NCI-H1048 (cell line): ENCODE measurements at places on chromosomes 6 and 20.

DNA sequence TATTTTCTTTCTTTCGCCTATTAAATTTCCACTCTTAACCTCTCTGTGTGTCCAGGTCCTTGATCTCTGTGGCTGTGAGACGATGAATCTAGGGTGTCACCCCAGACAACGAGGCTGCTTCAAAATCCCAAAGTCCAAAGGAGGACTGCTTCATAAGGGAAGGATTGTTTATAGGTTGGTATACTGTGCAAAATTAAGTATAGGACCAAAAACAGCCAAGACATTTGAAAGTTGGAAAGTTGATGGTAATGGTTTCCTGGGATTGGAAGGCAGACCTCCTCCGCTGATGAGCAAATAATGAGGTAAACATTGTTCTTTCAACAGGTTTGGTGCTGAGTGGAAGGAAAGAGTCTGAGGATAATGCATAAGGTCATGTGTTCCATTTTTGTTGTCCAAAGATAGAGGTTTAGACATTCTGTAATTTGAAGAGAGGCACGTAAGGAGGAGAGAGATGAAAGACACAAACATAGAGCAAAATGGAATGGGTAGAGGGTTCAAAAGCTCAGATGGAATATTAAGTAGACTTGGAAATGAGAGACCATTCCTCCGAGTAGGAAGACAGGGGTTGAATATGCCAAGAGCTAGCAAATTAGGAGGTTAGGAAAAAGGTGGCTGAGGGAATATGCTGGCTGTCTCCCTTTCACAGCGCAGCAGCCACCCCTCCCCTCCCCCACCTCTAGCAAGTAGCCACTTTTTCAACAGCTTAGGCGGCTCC, 24.8 kb downstream of the ZNF311 start:
- no peak for DNase-seq

- DNase-seq = no peak
Observed at GRCh38 chr6:2378046-2378657, 132.7 kb upstream of the GMDS start.

GRCh38 chr6:142850679-142851423, 94.1 kb downstream of the HIVEP2 start:
- DNase-seq = no peak

DNA sequence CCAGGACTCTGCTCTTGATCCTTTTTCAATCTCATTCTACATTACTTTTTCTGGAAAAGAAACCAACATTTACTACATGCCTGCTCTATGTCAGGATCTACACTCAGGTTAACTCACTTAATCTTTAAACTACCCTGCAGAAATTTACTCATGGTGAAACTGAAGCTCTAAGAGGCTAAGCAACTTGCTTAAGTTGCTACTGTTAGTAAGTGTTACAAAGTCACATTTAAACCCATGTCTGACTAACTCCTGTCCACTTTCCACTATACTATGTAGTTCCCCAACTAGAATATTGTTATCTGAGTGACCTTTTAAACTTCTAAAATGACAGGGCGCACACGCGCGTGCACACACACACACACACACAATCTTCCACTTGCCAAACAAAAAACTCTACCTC, 5.0 kb downstream of the CEP162 start:
- DNase-seq = no peak

DNA sequence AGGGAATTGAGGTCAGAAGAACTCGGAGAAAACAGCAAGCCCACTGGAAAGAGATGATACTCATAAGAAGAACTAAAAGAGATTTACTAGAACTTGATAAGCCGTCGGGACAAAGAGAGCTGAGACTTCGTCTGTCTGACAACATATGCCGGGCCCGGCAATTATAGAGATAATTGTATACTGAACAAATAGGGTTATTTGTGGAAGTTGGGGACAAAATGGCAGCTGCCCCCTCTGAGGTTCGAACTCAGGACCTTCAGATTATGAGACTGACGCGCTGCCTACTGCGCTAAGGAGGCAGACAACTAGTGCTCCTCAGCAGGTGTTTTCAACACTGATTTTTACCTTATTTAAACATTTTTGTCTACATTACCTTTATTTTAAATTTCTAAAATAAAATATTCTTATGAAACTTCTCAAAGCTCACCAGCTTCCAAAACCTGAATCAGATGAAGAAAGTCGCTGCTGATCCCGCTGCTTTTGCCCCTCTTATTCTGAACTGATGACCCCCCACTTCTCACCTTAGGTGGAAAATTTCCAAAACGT, 29.3 kb upstream of the TRIM27 start:
- DNase-seq = no peak

- no peak for DNase-seq
Observed at GRCh38 chr6:166572370-166573261, 13.9 kb downstream of the RAMACL start.

DNA sequence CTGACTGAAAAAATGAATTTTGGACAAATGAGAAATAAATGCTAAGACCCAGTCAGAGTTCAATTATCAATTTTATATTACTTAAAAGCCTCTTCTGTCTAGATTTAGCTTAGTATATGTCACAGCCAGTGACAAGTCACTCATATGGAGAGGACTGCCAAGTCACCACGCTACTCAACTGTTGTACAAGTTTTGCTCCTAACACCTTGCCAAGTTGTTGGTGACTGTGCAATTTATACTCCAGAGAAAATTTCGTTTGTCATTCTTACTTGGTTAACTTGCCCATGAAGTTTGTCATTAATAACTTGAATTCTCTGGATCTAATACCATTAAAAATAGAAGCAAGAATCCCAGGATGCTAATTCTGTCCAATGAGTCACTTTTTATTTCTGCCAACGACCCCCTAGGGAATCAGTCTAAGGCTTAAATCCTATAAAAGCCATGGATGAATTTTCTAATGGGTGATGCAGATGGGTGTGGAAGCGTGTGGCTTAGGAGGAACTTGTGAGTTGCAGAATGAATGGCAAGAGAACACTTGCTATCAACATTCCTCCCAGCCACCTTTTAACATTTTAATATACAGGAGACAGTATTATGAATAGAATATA, 30.4 kb upstream of the FBXO30 start:
- no peak for DNase-seq

- no peak for DNase-seq
Observed at GRCh38 chr20:62137092-62137384, 6.2 kb downstream of the PSMA7 start.

- DNase-seq = no peak
Observed at GRCh38 chr20:11186301-11187008, 512.7 kb upstream of the JAG1 start.

DNA sequence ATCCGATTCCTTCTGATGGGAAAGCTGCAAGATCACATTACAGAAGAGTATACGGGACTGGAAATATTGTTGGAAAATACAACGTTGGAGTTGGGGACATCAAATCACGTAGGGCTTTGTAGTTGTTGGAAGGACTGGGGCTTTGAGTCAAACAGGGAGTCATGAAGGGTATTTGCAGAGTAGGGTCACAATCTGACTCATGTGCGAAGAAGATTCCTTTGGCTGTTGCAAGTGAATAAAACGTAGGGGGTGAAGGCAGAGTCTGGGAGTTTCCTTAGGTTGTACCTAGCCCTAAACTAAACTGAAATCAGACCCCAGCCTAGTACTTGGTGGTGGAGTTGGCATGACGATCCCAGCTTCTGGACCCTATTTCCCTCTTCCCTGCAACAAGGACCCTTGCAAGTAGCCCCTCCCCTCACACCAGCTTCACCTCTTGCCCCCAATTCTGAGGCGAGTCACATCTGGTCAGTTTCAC, 32.3 kb downstream of the SNX5 start:
- no peak for DNase-seq

GRCh38 chr6:137389150-137389704, 105.0 kb downstream of the OLIG3 start:
- DNase-seq = no peak

- no peak for DNase-seq
Observed at GRCh38 chr20:41175201-41175651, 37.9 kb downstream of the PLCG1 start.

GRCh38 chr20:15739035-15739434, 834.2 kb downstream of the KIF16B start:
- DNase-seq = no peak

GRCh38 chr6:159062564-159062945, 17.8 kb upstream of the TAGAP start:
- no peak for DNase-seq

GRCh38 chr20:58818586-58819285, 32.0 kb downstream of the GNAS-AS1 start:
- no peak for DNase-seq

DNA sequence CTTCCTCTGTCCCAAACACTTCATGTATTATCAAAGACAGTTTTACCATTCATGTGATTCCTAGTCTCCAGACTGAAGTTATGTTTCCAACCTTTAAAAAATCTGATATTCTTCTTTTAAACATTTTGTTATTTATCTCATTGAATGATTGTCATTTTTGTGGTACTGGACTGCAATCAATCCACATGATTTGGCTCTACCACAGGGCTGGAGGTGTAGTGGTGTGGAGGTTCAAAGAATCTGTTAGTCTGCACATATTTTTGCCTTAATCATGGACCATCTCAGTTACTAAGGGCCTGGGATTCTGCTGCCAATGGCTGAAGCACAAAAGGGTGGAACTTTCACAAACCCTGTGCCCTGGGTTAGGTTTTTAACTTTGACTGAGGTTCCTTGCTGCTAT, 164.1 kb upstream of the JAG1 start:
- no peak for DNase-seq

DNA sequence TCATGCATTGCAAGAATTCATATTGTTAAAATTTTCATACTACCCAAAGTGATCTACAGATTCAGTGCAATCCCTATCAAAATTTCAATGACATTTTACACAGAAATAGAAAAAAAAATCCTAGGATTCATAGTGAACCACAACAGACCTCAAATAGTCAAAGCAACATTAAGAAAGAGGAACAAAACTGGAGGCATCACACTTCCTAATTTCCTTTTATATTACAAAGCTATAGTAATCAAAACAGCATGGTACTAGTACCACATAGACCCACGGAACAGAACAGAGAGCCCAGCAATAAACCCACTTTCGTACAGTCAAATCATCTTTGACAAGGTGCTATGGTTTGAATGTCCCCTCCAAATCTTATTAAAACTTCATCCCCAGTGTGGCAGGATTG, 39.7 kb downstream of the NTSR1 start:
- DNase-seq = no peak

- no peak for DNase-seq
Observed at GRCh38 chr6:84501315-84501714, 263.1 kb downstream of the TBX18 start.

DNA sequence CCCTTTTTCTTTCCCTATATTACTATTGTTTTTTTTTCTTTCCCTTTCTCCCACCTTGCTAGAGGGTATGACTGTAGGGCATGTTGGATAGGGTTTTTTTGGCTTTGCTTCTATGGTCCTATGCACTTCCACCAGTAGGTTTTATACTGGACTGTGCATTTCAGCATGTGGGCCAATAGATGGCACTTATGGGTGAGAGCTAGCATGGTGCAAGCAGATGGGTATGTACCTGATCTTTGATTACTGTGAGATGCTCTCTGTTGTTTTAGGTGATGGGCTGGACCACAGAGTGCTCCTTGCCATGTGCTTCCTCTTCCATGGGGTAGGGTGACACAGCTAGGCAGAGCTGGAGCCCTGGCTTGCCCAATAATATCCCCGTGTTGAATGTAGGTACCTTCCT, 128.5 kb upstream of the CHD6 start:
- no peak for DNase-seq

GRCh38 chr6:108667993-108668392, 107.3 kb downstream of the FOXO3 start:
- DNase-seq = no peak

DNA sequence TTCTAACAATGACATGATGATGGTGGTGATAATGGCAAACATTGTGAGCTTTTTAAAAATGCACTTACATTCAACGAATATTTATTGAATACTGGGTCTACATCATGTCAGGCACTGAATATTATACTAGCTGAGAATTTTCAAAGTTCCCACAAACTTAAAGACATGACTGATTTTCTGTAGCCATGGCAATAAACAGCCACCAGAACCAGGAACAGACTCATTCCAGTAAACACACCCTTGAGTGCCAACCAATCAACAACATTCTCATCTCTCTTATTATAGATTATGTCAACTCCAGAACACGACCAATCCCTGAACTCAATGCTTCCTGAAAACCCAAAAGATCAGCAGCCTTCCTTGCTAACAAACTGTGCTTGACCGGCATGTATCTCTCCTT, 212.4 kb upstream of the RUNX2 start:
- no peak for DNase-seq

DNA sequence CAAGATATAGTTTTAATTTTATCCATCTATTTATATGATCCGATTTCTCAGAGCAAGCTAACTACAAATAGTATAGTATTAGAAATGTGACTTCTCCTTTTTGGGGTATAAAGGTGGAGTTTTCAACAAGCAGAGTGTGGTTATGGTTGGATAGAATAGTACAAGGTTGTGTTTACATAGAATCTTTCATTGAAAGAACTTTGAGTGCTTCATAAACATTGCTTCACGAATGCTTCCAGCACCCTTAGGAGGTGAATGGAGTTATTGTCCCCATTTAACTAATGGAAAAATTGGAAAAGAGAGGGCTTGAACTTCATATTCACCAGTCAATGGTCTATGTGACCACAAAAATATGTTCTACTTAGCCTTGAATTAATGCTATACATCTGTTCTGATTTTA, 134.1 kb upstream of the CITED2 start:
- DNase-seq = no peak

DNA sequence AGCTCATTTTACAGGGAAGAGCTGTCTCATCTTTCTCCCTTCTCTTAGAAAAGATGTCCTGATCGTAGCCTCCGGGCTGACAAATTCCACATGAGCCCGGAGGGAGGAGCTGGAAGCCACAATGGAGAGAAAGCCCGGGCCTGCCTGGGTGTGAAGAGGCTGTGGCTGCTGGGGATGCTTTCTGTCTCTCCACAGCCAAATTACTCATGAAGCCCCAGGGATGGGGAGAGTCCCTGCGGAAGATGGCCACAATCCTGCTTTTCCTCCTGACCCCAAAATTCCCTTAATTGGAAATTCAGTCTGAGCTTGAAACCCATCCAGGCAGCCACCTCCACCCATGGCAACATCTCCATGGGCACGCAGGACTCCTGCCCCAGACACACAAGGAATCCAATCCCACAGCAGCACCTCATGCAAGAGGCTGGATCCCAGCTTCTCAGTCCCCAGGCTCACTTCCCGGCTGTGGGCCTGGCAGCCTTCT, 32.4 kb downstream of the JPH2 start:
- no peak for DNase-seq

DNA sequence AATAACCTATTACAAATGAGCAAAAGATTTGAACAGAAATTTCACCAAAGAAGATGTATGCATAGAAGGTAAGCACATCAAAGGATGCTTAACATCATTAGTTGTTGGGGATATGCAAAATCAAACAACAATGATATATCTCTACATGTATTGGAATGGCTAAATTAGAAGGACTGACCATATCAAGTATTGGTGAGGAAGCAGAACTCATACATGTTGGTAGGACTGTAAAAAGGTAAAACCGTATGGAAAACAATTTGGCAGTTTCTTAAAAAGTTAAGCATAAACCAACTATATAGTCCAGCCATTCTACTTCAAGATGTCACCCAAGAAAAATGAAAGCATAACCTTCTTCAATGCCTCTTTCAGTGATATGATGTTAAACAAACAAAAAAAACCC, 114.0 kb downstream of the MYB start:
- no peak for DNase-seq
